ENCODE measurements at places on chromosomes 7 and 10.
A peak's percentile ranks its signal among the peaks of the same experiment; 100 is the strongest.

- DNase-seq: no peak
Measured at GRCh38 chr7:30162133-30162532, 27.3 kb downstream of the MTURN start.

GRCh38 chr7:95318501-95319100 is 5.7 kb downstream of the PON1 start:
- no peak for DNase-seq

GRCh38 chr10:125548878-125549277 is 134.1 kb downstream of the TEX36 start:
- DNase-seq: no peak

DNA sequence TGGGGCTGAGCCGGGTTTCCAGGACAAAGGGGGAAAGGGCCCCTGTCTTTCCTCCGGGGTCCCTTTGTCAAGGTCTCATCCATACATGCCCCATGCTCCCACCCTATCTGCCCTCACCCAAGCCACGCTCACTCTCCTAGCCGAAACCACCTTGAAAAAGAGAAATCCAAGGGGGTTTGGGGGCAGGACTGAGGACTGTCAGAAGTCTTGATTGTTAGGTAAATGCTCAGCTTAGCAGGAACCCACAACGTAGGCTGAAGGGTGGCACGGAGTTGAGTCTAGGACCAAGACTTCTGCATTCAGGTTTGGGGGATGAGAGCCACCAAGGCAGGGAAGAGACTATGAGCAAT is 719 bp upstream of the PGAM2 start:
- no peak for DNase-seq

GRCh38 chr10:132022241-132022640 is 40.5 kb upstream of the BNIP3 start:
- DNase-seq: no peak

- peak; percentile 95 for DNase-seq
Measured at GRCh38 chr10:30434273-30435072, 489 bp downstream of the MAP3K8 start.

GRCh38 chr10:59580026-59580863 is 129.4 kb downstream of the SLC16A9 start:
- peak; percentile 82 for DNase-seq

DNA sequence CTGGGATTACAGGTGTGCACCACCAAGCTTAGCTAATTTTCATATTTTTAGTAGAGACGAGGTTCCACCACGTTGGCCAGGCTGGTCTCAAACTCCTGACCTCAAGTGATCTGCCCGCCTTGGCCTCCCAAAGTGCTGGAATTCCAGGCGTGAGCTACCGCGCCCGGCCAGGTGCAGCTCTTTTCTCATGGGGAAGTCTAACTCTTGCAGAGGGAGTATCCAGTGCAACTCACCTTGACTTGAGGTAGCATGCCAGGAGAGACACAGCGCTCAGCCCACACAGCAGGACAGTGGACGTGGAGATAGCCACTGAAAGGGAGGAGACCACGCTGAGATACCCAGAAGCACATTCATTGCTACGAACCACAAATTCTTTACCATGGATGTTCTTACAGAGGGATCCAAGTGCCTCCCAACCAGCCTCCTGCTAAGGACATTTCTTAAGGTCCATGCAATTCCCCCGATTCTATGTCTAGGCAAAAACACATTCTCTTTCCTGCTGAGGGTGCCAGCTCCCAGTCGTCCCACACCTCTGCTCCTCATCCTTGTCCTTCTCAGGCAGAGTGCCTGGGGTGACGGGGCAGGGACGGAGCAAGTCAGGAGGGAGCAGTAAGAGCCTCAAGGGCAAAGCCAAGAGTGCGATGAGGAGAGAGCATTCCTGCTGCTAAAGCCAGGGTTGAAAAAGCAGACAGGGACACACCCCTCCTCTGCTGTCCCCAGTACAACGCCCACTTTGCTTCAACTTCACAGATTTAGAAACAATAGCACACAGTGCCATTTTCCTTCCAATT is 21.0 kb downstream of the IL15RA start:
- DNase-seq: no peak

- no peak for DNase-seq
Measured at GRCh38 chr7:23183279-23184012, 1.6 kb downstream of the NUP42 start.

DNA sequence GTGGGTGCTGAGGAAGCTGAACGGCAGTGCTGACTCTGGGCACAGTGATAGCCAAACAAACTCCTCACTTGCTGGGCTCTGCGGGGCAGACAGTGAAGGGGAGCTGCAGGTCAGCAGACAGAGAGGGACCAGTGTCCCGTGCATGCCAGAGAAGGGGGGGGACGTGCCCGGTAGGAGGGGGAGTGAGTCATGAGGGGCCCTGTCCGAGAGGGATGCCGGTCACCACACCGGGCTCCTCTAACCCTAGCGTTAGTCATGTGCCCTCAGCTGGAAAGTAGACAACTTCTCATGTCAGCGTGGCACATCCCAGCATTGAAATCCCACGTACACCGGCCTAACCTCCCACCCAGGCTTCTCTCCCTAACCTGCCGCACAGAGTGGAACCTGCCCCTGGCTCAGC is 117.1 kb upstream of the DPP6 start:
- DNase-seq: no peak

DNA sequence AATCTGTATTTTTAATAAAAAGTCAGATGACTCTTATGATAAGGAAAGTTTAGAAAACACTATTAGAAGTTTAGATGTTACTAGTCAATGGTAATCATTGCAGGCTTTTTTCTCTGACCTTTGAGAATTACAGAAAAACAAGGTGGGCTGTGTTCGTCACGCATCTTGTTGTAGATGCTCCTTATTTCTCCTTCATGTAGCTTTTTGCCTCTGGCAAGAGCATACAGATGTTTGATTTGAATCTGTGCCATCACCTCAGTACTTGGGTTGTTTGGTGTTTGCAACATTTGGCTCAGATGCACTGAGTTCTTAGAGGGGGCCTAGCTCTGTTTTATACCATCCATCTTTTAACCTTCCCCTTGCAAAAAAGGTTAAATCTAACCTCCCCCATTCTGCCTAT is 11.5 kb downstream of the TAS2R16 start:
- DNase-seq: no peak

- peak; percentile 81 for DNase-seq
Measured at GRCh38 chr7:15780271-15780670, 93.8 kb upstream of the MEOX2 start.

- DNase-seq: peak; percentile 89
Measured at GRCh38 chr10:122301055-122301810, 30.1 kb downstream of the BTBD16 start.

GRCh38 chr10:117162093-117163060 is 24.3 kb upstream of the VAX1 start:
- DNase-seq: no peak

GRCh38 chr10:129772468-129773358 is 191.4 kb downstream of the EBF3 start:
- no peak for DNase-seq

- DNase-seq: no peak
Measured at GRCh38 chr10:33666686-33667480, 332.4 kb upstream of the NRP1 start.

DNA sequence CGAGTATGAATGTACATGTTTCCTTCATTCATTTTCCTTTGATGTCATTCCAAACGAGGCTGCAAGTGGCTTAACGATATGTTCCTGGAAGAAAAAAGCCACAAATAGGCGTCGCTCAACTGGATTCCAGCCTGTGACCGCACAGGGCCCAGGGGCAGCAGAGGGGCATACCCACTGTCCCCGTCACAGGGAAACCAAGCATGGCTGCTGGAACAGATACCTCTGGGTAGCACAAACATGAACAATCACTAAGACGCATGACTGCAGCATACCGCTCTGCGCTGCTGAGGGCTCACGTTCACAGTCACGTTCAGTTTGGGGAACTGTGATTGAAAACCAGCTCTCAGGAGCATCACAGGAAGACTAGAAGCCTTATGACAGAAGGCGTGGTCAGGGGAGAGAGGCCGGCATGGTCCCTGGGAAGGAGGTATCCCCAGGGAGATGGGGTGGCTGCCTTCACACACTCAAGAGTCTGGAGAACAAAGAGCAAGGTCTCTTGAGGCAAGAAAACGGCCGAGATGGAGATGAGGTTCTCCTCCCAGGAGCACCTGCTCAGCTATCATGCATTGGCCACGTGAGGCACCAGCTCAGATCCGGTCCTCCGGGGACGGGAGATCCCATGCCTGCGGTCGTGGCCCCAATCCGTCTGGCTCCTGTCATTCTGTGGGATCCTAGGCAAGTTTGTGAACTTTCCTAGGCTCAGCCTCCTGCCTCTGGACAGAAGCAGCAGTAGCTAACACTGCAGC is 213.6 kb downstream of the DIP2C start:
- no peak for DNase-seq

DNA sequence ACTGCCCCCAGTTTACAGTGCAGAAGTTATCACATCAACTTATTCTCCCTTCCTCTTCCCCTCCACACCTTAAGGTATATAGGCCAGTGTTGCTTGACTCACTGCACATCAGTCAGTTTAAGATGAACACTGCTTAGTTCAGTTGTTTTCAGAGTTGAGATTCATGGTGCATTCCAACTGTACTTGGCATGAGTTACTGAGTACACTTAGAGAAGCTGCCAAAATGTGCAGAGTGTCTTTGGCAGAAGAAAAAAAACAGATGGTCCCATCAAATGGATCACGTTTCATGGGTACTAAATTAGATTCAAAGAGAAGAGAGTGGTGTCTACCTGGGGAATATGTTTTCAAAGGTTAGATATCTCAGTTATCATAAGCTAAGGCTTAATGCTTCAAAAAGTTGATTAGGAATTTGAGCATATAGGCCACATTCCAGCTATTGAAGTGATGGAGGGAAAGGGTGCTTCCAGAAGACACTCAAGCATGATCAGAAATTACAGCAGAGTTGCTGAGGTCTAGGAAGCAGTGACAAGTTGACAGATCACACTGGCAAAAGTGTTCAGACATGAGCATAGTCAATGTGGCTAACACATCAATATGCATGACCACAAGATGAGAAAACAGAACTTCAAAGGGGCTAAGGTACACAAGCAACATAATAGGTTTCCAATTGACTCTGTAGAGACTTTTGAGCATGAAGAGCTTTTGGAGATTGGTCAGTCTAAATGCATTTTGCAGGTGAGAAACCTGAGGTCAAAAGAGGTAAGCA is 579.2 kb upstream of the CELF2 start:
- DNase-seq: no peak

DNA sequence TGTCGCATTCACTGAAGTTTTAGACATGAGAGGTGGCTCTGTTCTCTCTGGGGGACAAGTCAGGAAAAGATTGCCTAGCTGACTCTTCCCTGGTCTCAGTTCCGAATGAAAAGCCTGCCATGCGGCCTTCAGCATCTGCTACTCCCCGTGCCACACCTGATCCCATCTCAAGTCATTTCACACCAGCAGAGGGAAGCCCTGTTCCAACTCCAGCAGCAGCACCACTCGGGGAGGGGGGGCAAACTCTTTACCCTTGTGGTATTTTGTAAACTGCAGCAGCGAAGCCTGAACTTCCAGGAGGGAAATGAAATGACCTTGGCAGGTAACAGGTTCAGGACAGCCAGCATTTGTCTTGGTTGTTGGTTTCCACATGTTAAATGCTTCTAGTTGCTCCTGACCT is 13.8 kb downstream of the LRRC4 start:
- no peak for DNase-seq

DNA sequence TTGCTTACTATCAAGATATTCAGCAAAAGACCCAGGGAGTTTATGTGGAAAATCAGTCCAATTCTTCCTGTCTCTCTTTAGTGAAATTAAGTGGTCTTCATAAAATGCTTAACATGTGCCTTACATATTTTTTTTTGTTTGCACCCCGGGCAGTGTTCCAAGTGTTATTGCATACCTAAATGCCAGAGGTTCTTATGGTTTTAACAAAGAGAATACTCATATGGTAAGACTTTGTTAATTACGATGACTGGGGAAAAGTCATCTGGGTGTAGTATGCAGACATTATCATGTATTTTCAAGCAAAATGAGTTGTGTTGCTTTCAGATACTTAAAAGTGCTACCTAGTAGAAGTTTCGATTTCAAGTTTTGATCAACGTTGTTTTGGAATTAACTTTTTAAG is 82.6 kb downstream of the PRKG1 start:
- DNase-seq: peak; percentile 46

GRCh38 chr10:29873941-29874484 is 185.4 kb downstream of the JCAD start:
- DNase-seq: peak; percentile 40

DNA sequence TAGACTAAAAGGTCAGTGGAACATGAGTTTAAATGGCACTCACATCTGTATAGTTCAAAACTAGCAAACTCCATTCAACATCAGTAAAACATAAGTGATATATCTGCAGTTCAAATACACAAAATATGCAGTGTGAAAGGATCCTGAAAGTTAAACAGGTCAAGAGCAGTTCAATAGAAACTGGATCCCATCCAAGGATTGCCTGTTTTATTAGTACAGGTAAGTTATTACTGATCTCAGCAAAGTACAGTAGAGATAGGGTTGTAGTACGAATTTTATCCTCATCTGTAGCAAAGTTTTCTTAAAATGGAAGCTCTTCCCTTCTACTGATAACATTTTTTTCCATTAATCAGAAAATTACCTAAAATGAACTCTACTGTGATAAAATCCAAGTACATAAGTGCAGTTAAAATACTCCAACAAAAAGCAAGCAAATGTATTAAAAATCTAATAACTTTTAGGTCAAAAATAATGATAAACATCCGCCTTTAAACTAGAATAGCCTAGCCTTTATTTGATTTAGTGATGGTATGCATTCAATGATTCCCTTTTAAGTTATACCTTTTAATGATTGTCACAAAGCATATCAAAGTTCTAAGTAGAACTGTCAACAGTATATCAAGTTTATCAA is 2.2 kb downstream of the ZNF800 start:
- DNase-seq: no peak

DNA sequence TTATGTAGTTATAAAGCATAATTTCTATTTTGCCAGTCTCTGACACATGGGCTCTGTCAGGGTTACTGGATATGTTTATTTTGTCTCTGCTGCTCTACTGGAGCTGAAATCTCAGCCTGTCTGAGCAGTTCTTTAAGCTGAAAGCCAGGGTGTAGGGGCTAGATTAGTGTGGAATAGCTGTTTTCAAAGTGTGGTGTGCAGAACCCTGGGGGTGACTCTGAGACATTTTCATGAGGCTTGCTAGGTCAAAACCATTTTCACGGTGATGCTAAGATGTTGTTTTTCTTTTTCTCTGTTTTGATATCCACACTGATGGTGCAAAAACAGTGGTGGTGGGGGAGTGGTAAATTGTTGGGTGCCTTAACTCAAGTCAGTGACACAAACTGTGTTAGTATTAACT is 45.5 kb downstream of the CREM start:
- DNase-seq: no peak

- DNase-seq: no peak
Measured at GRCh38 chr10:3105905-3106304, 38.6 kb downstream of the PFKP start.

- DNase-seq: peak; percentile 14
Measured at GRCh38 chr7:36686499-36686898, 37.8 kb downstream of the AOAH start.

GRCh38 chr7:107742678-107743566 is 1.0 kb upstream of the CBLL1 start:
- DNase-seq: no peak

DNA sequence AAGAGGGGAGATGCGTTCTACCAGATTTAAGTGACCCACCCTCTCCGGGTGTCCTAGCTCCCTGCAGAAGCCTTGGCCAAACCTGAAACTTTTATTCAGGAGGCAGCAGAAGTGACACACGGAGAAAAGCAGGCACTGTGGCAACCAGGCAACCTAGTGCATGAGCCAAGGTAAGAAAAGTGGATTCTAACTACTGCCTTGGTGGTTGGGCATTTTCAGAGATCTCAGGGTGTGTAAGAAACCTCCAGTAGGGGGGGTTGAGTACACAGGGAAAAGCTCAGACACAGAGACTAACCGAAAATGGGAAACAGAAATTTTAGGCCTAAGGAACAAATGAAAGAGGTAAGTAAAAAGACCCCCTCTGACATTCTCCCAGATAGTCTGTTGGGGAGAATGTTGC is 645.7 kb downstream of the ANKRD7 start:
- no peak for DNase-seq

Data from fibroblast of pulmonary artery (primary cell).